ENCODE measurements at places on chromosomes 11 and 22. TPM values are rescaled to one million over a fixed set of nuclear protein-coding genes. Genes with fewer than 3 reads are reported as not detected.
A peak's percentile ranks its signal among the peaks of the same experiment; 100 is the strongest.

OR5B21 gene
- total RNA-seq: not detected

TMA7B gene
- total RNA-seq: not detected

C11orf91 gene
- total RNA-seq: not detected

DNA sequence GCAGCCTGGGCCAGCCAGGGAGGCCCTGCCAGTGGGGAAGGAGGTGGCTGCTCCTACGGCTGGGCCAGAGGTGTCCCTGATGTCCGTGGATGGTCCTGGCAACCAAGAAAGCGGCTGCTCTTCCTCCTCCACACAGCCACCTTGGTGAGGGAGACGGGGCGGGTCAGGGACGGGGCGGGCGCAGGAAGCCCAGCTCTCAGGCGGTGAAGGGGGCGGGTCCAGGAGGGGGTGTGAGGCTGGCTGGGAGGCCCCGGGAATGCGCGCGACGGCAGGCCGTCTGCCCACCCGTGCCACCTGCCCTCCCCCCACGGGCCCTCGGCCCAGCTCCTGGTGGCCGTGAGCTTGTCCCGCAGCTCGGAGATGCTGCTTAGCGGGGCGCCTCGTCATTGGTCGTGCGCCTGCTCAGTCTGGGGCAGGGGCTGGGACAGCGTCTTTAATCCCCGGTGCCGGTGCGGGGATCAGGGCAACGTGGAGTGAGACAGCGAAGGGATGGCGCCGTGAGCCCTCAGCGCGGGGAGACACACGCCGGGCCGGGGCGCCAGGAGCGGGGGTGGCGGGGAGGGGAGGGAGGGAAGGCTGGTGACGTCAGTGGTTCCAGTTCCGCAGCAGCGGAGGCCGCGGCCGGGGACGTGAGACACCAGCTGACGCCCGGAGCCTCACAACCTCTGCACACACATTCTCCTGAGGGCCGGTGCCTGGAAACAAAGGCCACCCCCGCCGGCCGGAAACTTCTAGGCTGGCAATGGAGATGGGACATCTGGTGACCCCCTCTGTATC, 6.7 kb upstream of the BRSK2 start:
- no peaks in the 10 kb centered on the region for H3K36me3 ChIP-seq
- no peaks in the 10 kb centered on the region for H3K27me3 ChIP-seq
- peaks cover 15% of the 10 kb centered on the region for H3K4me1 ChIP-seq
- peak overlapping the region; percentile 86 for H3K27ac ChIP-seq
- DNase-seq: peak; percentile 96

DNA sequence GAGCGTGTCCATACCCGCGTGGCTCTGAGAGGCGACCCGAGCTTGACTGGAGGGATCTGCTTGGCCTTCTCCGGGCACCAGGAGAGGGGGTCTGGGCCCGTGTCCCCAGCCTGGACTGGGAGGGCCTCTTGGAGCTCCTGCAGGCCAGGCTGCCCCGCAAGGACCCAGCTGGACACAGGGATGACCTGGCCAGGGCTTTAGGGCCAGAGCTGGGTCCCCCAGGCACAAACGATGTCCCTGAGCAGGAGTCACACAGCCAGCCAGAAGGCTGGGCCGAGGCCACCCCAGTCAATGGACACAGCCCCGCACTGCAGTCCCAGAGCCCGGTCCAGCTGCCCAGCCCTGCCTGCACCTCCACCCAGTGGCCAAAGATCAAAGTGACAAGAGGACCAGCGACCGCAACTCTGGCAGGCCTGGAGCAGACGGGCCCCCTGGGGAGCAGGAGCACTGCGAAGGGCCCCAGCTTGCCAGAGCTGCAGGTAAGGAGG, 38.2 kb downstream of the TRIOBP start:
- H3K4me1 ChIP-seq: no peaks in the 10 kb centered on the region
- no peak for DNase-seq
- H3K4me3 ChIP-seq: no peak overlapping the region
- H3K27me3 ChIP-seq: no peaks in the 10 kb centered on the region
- H3K27ac ChIP-seq: peak overlapping the region; percentile 27

DNA sequence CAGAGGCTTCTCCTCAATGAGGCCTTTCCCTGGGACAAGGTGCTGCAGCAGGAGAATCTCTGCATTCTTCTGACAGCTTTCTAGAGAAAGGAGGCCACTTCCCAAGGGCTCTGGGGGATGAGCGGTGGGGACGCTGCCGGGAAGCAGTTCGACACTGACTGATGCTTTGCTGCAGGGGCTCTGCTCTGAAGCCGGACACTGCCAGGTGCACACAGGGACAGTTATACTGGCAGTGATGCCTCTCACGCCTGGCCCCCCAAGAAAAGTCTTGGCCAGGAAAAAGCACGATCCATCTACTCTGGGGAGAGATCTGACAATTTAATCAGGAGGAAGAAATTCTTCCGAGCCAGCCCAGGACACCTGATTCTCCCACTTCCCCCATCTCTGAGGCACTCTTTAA, 456.9 kb downstream of the OPCML start:
- no peaks in the 10 kb centered on the region for H3K4me1 ChIP-seq
- H3K36me3 ChIP-seq: no peaks in the 10 kb centered on the region
- H3K27ac ChIP-seq: no peak overlapping the region
- H3K27me3 ChIP-seq: no peaks in the 10 kb centered on the region
- DNase-seq: peak; percentile 70

DNA sequence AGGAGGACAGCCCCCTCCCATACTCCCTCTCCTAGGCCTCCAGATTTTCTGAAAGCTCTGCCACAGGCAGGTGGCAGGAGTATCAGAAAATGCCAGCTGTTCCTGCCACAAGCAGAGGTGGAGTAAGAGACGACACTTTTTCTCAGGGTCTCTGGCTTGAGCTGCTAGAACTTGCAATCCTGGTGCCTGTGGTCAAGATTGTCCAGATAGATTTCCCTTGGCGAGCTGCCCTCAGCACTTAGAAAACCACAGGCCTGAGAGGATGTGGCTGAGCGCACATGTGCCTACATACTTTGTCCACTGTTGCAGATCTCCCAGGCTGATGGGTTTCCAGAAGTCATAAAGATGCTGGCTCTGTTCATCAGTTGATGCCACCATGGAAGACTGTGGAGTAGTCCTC, 65.7 kb upstream of the NAV2 start:
- no peak for DNase-seq
- H3K4me1 ChIP-seq: peaks cover 15% of the 10 kb centered on the region
- no peaks in the 10 kb centered on the region for H3K27me3 ChIP-seq
- H3K27ac ChIP-seq: no peak overlapping the region
- no peak overlapping the region for H3K4me3 ChIP-seq

GRCh38 chr11:130416530-130416882, 11.9 kb downstream of the ADAMTS8 start:
- H3K4me1 ChIP-seq: peaks cover 59% of the 10 kb centered on the region
- H3K27ac ChIP-seq: no peak overlapping the region
- no peak overlapping the region for H3K4me3 ChIP-seq

Data from esophagus muscularis mucosa (tissue), 4 donors.